Neural crest cell (in vitro differentiated cells): ENCODE measurements at places on chromosomes 3 and 15. TPM values are rescaled to one million over a fixed set of nuclear protein-coding genes. Genes with fewer than 3 reads are reported as not detected.
A peak's percentile ranks its signal among the peaks of the same experiment; 100 is the strongest.

Gene NAA80
- total RNA-seq: 9.7 and 10.7 TPM in 2 replicates

Gene TMEM266
- 0.34 and 0.58 TPM in 2 replicates for total RNA-seq

Gene DNAJB11
- 48.9 and 53.5 TPM in 2 replicates for total RNA-seq

Gene NEK10
- 1.6 and 2.7 TPM in 2 replicates for total RNA-seq

Gene IGSF10
- not detected in 2 replicates for total RNA-seq

Gene IL5RA
- not detected in 2 replicates for total RNA-seq

Gene AADAC
- total RNA-seq: not detected in 2 replicates

DNA sequence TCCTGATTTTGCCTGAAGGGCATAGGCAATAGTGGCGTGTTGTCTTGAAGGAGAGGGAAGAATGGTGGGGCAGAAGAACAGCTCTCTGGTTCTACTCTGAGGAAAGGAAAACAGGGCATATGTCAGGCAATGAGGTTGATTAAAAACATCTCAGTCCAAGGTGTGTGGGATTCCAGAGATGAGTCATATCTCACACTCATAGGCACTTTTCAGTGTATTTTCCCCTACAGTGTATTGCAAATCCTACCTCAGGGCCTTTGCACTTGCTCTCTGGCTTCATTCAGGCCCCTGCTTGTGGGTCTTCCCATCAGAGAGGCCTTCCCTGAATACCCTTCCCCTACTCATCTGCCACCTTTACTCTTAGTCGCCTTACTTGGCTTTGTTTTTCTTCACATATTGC, 107.8 kb downstream of the SLCO3A1 start:
- no peak overlapping the region for H3K4me3 ChIP-seq
- no peaks in the 10 kb centered on the region for H3K27me3 ChIP-seq
- no peak for DNase-seq
- H3K36me3 ChIP-seq: peaks cover 2% of the 10 kb centered on the region
- peaks cover 13% of the 10 kb centered on the region for H3K4me1 ChIP-seq

GRCh38 chr15:29756358-29757267, 65.7 kb downstream of the TJP1 start:
- H3K27me3 ChIP-seq: no peaks in the 10 kb centered on the region
- H3K4me1 ChIP-seq: no peaks in the 10 kb centered on the region
- DNase-seq: no peak
- no peak overlapping the region for H3K27ac ChIP-seq
- H3K36me3 ChIP-seq: peaks cover 7% of the 10 kb centered on the region
- no peak overlapping the region for H3K4me3 ChIP-seq

GRCh38 chr3:49266410-49267095, 10.5 kb downstream of the C3orf62 start:
- H3K4me1 ChIP-seq: no peaks in the 10 kb centered on the region
- H3K27ac ChIP-seq: no peak overlapping the region
- H3K4me3 ChIP-seq: no peak overlapping the region
- peaks cover 3% of the 10 kb centered on the region for H3K36me3 ChIP-seq
- DNase-seq: no peak

DNA sequence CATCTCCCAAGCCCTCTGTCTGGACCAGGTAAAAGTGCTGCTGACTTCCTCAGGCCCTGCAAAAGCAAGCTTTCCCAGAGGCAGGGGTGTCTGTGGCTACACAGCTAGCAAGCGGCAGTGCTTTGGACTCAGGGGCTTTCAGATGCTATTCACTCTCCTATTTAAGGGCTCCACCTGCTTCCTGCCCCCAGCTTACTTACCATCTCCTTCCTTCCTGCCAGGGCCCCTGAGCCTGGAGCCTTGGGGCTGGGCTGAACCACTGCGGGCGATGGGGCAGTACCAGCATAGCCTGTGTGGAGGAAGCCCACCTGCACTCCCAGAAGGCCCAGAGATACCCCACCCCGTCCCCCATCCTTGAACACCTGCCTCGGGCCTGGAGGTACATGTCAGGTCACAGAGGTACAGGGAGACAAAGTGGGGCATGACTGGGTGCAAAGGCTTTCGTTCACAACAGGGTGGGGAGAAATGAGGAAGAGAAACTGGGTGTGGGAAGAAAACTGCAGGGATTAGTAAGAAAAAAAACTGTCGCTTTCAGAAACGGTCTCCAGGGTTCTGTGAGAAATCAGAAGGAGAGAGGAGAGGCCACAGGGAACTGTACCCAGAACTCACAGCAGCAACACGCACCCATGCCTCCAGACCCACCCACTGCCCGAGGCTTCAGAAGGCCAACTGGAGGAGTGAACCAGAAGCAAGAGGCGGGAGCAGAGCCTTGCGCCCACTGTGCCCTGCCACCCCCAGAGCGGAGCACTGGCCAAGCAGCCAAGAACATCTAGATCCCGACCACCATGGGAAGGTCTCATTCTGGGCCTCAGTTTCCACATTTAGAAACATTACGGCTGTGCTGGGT, 49.5 kb downstream of the CCDC12 start:
- peaks cover 8% of the 10 kb centered on the region for H3K36me3 ChIP-seq
- no peak overlapping the region for H3K4me3 ChIP-seq
- no peak for DNase-seq
- no peaks in the 10 kb centered on the region for H3K27me3 ChIP-seq
- H3K27ac ChIP-seq: no peak overlapping the region
- H3K4me1 ChIP-seq: peaks cover 6% of the 10 kb centered on the region

DNA sequence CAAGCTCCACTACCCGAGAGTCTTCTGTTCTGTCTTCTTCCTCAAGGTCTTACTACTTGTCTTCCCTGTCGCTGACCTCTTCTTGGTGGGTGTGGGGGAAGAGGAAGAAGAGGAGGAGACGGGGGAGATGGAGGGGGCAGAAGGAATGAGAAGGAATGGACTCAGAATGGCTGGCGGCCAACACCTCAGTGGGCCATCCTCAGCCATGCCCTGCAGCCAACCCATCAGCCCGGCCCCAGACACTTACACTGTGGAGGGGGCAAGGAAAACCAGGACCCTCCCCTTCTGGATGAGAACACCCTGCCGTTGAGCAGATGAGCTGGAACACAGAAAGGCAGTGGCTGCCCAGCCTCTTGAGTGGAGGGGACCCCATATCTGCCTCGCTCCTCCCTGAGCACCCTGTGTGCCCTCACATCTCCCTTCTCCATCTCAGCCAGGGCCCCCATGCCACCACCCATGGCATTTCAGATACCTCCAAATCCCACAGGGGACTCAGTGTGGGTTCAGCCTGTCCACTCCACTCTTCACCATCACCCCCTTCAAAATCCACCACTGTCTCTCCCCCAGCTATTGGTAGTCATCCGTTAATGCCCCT, 45.5 kb upstream of the PRR23E start:
- no peak for DNase-seq
- no peaks in the 10 kb centered on the region for H3K36me3 ChIP-seq
- H3K4me3 ChIP-seq: no peak overlapping the region
- H3K4me1 ChIP-seq: no peaks in the 10 kb centered on the region
- peaks cover 5% of the 10 kb centered on the region for H3K27me3 ChIP-seq
- no peak overlapping the region for H3K27ac ChIP-seq

GRCh38 chr3:129230311-129231019, 18.9 kb upstream of the COPG1 start:
- no peak overlapping the region for H3K4me3 ChIP-seq
- H3K27ac ChIP-seq: no peak overlapping the region
- no peaks in the 10 kb centered on the region for H3K27me3 ChIP-seq
- H3K4me1 ChIP-seq: peaks cover 5% of the 10 kb centered on the region
- no peak for DNase-seq

- no peak for DNase-seq
- no peaks in the 10 kb centered on the region for H3K27me3 ChIP-seq
- peaks cover 22% of the 10 kb centered on the region for H3K4me1 ChIP-seq
- H3K27ac ChIP-seq: no peak overlapping the region
- H3K36me3 ChIP-seq: peaks cover 9% of the 10 kb centered on the region
Measured at GRCh38 chr15:59170295-59171066, 36.2 kb upstream of the LDHAL6B start.

DNA sequence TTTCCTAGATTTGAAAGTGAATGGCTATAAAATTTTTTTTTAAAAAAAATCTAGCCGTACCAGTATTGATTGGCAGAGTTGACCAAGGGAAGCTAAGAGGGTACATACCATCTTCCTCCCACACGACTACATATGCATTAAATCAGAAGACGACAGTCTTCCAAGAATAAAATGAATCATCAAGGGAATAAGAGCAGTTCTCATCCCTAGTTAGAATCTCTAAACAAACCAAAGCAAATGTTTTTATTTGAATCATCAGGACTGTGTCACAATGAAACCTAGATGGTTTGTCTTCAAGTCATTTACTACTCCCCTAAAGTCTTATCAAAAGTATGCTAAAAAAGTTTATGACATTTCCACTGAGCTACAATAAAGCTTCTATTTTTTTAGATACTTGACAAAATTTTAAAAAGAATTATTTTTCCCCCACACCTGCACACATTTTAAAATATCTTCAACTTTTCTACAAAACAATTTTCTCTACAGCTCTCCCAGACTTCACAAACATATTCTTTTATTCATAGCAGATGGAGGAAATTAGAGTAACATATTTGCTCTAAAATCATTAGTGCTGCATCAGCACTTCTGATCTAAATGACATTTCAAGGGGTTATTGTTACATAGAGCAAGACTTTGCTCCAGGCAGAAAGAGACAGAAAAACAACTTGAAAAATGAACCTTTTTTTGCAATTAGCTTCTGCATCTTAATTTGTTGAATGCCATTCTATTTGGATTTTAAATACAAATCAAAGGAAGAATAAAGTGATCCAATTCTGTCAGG, 547.1 kb downstream of the FHIT start:
- H3K27ac ChIP-seq: no peak overlapping the region
- H3K27me3 ChIP-seq: no peaks in the 10 kb centered on the region
- DNase-seq: no peak
- H3K4me1 ChIP-seq: peaks cover 5% of the 10 kb centered on the region

GRCh38 chr3:138890555-138891187, 55.9 kb upstream of the PIK3CB start:
- no peak overlapping the region for H3K27ac ChIP-seq
- no peaks in the 10 kb centered on the region for H3K4me1 ChIP-seq
- no peak for DNase-seq
- H3K27me3 ChIP-seq: no peaks in the 10 kb centered on the region
- no peaks in the 10 kb centered on the region for H3K36me3 ChIP-seq

DNA sequence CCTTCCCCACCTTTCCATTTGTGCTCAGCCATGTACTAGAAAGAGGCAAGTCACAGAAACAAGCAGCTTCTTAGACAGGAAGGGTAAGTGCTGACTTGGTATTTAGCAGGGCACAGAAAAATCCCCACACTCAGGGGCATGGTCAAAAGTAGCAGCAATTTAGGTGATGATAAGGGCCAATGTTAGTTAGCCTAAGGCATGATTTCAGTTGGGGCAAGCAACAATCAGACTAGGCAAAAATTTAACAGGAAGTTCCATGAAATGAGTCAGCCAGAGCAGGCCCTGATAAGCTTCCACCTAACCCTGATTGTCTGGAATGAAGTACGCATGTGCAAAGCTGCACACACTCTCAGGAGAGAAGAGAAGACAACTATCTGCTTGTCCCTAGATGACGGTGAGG, 423.4 kb upstream of the UBE2E2 start:
- DNase-seq: no peak
- H3K27ac ChIP-seq: no peak overlapping the region
- no peak overlapping the region for H3K4me3 ChIP-seq
- peaks cover 5% of the 10 kb centered on the region for H3K36me3 ChIP-seq

DNA sequence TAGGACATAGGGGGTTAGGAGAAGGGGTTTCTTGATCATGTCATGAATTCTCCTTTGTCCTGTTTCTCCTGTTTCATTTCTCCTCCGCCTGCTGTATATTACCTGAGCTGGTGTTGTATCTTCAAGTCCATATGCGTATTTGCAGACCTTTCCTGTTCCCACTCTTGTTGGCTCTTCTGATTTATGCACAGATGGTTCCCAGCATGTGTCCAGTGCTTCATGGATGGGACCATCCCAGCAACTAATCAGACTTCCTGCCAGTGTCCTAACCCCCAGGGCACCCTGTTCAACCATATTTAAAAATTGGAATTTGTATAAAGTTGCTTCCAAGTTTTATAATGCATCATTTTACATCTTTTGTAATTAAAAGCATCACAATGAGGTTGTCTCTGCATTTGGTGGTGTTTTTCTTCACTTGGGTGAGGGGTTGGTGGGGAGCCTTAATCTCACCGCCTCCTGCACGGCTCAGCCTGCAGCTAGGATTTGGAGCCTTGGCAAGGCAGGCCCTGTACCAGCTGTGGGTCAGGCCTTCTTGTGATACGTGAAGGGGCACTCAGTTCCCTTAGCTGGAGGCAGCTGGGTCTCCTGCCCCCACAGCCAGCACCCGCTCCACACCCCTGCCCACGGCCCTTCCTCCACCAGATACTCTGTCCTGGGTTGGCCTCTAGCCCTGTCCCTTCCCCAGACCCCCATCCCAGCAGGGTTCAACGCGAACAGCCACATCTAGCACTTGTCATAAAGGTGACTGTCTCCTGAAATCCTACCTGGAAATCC, 72.0 kb upstream of the BLM start:
- peak overlapping the region; percentile 19 for H3K27ac ChIP-seq
- peaks cover 6% of the 10 kb centered on the region for H3K4me1 ChIP-seq
- H3K36me3 ChIP-seq: peaks cover 21% of the 10 kb centered on the region

DNA sequence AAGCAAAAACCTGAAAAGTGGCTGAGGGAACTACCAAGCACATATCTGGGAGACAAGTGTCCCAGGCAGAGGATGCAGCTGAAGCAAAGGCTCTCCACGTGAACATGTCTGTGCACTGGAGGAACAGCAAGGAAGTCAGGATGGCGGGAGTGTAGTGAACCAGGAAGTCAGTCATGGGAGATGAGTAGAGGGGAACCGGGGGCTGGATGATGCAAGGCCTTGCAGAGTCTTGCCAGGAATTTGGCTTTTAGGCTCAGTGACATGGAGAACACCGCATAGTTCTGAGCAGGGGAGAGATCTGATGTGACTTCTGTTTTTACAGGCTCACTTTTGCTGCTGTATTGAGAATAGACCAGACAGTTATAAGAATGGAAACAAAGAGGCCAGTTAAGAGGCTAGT, 19.0 kb downstream of the C2CD4A start:
- H3K36me3 ChIP-seq: no peaks in the 10 kb centered on the region
- H3K4me1 ChIP-seq: peaks cover 19% of the 10 kb centered on the region
- H3K27me3 ChIP-seq: no peaks in the 10 kb centered on the region
- no peak for DNase-seq

DNA sequence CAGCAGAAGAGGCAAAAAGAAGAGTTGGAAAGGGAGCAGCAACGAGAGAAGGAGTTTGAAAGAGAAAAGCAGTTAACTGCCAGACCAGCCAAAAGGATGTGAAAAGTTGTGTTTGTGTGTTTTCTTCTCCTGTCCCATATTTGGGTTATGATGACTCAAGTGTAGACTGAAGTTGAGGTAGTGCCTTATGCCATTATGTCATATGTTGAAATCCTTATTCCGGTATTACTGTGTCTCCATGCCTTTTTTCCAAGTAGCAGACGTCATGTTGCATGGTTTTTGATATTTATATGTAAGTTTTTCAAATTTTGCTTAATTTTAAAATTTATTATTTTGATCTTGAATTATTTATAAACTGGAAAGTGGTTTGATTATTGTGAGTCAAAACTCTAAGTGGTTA, 19.2 kb downstream of the BLOC1S6 start:
- peaks cover 8% of the 10 kb centered on the region for H3K36me3 ChIP-seq
- DNase-seq: no peak
- H3K27me3 ChIP-seq: no peaks in the 10 kb centered on the region
- H3K4me1 ChIP-seq: no peaks in the 10 kb centered on the region
- H3K4me3 ChIP-seq: no peak overlapping the region
